ENCODE measurements at places on chromosomes 1 and 21. TPM values are rescaled to one million over a fixed set of nuclear protein-coding genes. Genes with fewer than 3 reads are reported as not detected.

AGMAT gene
- 51.9 TPM for polyA plus RNA-seq

GCSAML gene
- polyA plus RNA-seq: 0.07 TPM

RIPPLY3 gene
- 0.24 TPM for polyA plus RNA-seq

GUCA2B gene
- polyA plus RNA-seq: 72.5 TPM

TTC4 gene
- 22.4 TPM for polyA plus RNA-seq

HPCAL4 gene
- 2.5 TPM for polyA plus RNA-seq

CFAP45 gene
- polyA plus RNA-seq: 0.30 TPM

PEAR1 gene
- 5.9 TPM for polyA plus RNA-seq

HSD3B2 gene
- 0.72 TPM for polyA plus RNA-seq

GALE gene
- 118 TPM for polyA plus RNA-seq

FNDC10 gene
- 2.4 TPM for polyA plus RNA-seq

FPGT gene
- 19.9 TPM for polyA plus RNA-seq

LCE1A gene
- polyA plus RNA-seq: not detected

ARHGAP29 gene
- 10.7 TPM for polyA plus RNA-seq

FCGR1A gene
- polyA plus RNA-seq: 1.8 TPM

C1orf198 gene
- 36.5 TPM for polyA plus RNA-seq

B3GALT6 gene
- polyA plus RNA-seq: 16.1 TPM

VWA5B1 gene
- polyA plus RNA-seq: 0.40 TPM

C8A gene
- polyA plus RNA-seq: 0.34 TPM

SERPINC1 gene
- 0.54 TPM for polyA plus RNA-seq

C1orf174 gene
- polyA plus RNA-seq: 28.4 TPM

FAM167B gene
- polyA plus RNA-seq: 2.8 TPM

SPRR1B gene
- polyA plus RNA-seq: not detected

KRTAP19-5 gene
- polyA plus RNA-seq: not detected

BSND gene
- not detected for polyA plus RNA-seq

S100A7A gene
- not detected for polyA plus RNA-seq

PLEKHG5 gene
- 17.2 TPM for polyA plus RNA-seq

MANEAL gene
- 5.6 TPM for polyA plus RNA-seq

SAMD13 gene
- polyA plus RNA-seq: 4.0 TPM

IL19 gene
- polyA plus RNA-seq: not detected

C1orf53 gene
- polyA plus RNA-seq: 8.2 TPM

GJA4 gene
- polyA plus RNA-seq: 15.0 TPM

GBP7 gene
- 0.10 TPM for polyA plus RNA-seq

SPRR1A gene
- not detected for polyA plus RNA-seq

GJB3 gene
- polyA plus RNA-seq: 0.21 TPM

FMO4 gene
- 27.1 TPM for polyA plus RNA-seq

TMEM54 gene
- 27.7 TPM for polyA plus RNA-seq

TMEM51 gene
- polyA plus RNA-seq: 35.7 TPM

VWA1 gene
- 92.3 TPM for polyA plus RNA-seq

TMEM59 gene
- polyA plus RNA-seq: 373 TPM

SPATA6 gene
- 8.2 TPM for polyA plus RNA-seq

RGS5 gene
- 122 TPM for polyA plus RNA-seq

PLA2G2D gene
- 0.18 TPM for polyA plus RNA-seq

PDE4B gene
- 9.3 TPM for polyA plus RNA-seq

KCNA2 gene
- polyA plus RNA-seq: 1.2 TPM

CAMK2N1 gene
- 194 TPM for polyA plus RNA-seq

FCMR gene
- polyA plus RNA-seq: 4.4 TPM

ZC3H12A gene
- 25.4 TPM for polyA plus RNA-seq

C1orf226 gene
- polyA plus RNA-seq: 17.1 TPM

HYI gene
- polyA plus RNA-seq: 68.1 TPM

TMEM50B gene
- polyA plus RNA-seq: 52.7 TPM

NAXE gene
- polyA plus RNA-seq: 66.9 TPM

S100A7 gene
- not detected for polyA plus RNA-seq

RGS7 gene
- polyA plus RNA-seq: 2.1 TPM

OLIG2 gene
- polyA plus RNA-seq: not detected

Measured in large intestine (tissue), 12 donors.